Amygdala (tissue), 56 donors: ENCODE measurements at places on chromosomes 1 and 21.
A peak's percentile ranks its signal among the peaks of the same experiment; 100 is the strongest.

GRCh38 chr1:92934395-92935378 is 26.6 kb downstream of the DIPK1A start:
- DNase-seq, result no peak

- DNase-seq, result no peak
Observed at GRCh38 chr1:243477731-243478290, 222.0 kb downstream of the SDCCAG8 start.

DNA sequence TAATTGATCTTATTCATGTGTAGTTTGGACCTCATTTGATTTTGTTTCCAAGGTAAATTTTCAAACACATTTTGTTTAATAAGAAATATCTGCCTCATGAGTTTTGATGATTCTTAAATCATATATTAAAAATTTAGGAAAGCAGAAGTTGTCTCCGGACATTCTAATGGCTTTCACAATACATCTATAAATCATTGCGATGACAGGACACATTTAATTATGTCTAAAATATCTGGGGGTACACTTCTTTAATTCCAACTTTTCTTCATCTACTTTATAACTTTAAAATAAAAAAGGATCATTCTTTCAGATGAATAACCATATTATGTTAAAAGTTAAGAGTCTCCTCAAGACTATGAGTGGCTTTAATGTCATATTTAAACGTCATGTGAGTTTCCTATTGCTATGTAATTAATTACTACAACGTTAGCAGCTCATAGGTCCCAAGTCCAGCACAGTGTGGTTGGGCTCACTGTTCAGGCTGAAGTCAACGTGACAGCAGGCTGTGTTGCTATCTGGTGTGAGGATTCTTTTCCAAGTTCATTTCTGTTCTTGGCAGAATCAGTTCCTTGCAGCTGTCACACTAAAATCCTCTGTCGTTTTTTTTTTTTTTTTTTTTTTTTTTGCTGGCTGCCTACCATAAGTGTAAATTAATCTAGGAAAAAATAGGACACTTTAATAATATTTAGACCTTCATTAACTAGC is 893.5 kb downstream of the LTN1 start:
- DNase-seq, result no peak

GRCh38 chr1:29454616-29455380 is 218.5 kb downstream of the PTPRU start:
- DNase-seq, result no peak

- no peak for DNase-seq
Observed at GRCh38 chr1:54683453-54683852, 32.2 kb upstream of the TTC4 start.

DNA sequence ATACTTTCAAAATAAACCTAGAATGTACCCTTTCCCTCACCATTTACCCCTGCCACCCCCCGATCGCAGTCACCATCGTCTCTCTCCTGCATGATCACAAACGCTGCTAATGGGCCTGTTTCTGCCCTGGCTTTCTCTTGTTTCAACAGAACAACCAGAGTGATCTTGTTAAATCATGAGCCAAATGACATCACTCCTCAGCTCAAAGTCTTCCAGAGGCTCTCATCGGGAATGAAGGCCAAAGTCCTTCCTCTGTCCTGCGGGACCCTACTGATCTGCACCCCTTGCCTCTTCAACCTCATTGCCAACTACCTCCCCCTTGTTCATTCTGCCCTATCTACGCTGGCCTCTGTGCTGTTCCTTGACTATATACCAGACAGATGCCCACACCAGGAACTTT is 39.4 kb upstream of the PTGFRN start:
- DNase-seq, result no peak

GRCh38 chr1:244304156-244304555 is 147.6 kb downstream of the ADSS2 start:
- DNase-seq, result no peak

DNA sequence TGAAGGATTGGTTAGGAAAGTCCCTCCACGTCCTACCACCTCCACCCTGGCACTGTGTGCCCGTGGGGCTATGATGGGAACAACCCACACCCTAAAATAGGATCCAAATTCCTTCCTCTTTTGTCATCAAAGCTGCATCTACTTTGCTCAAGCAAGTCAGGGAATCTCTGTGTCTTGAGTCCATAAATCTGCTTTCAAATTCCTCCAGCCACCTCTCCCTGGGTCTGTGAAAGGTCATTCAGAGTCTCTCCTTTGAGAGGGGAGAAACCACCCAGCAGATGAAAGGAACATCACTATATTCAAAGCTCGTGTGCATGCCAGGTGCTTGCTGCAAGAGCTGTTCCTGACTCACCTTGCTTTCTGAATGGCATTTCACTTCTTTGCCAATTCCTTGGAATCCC is 243.6 kb downstream of the TM2D1 start:
- no peak for DNase-seq

GRCh38 chr1:99171184-99171813 is 93.0 kb upstream of the PLPPR4 start:
- no peak for DNase-seq

DNA sequence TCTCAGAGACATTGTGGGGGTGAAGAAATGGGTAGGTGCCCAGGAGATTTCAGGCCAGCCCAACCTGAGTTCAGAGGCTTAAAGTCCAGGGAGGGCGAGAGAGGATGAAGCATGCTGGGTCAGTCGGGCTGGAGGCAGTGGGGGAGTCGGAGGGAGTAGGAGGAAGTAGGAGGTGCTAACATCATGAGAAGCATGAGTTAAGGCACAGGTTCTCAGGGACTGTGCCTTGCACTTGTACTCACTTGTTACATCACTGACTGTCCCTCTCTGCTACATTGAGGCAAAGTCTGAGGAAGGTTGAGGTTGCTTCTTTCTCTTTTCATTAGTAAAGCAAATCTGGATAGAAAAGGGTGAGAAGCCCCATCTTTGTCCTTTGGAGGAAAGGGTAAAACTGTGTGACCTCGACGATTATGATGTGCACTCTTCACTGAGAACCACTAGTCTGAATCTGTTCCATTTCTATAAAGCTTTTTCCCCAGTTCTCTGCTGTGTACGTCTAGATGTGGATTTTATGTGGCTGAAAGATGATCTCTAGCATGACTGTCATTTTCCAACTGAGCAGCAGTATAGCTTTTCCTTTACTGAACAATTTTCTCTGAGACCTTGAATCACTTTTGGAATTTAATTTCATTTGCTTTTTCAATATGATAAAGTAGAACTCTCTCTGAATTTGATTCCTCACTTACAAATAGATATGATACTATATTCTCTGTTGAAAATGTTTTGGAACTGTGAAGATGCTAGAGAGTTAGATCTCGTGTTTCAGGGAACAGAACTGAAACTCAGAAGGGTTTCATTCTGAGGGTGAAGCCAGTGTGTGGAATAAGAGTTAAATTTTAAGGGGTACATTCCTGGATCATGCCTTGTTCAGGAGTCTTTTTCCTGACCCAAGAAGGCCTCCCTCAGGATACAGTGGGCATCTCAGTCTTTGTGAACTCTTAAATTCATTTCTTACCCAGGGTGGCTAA is 94.6 kb downstream of the FGGY start:
- DNase-seq, result no peak

DNA sequence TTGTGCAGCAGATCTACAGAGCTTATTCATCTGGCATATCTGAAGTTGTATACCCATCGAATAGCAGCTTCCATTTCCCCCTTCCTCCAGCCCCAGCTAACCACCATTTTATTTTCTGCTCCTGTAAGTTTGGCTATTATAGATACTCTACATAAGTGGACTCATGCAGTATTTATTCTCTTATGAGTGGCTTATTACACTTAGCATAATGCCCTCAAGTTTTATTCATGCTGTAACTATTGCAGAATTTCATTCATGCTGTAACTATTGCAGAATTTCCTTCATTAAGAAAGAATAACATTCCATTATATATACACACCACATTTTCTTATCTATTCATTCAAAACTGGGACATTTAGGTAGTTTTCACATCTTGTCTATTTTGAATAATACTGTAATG is 30.5 kb upstream of the IFI16 start:
- DNase-seq, result no peak

DNA sequence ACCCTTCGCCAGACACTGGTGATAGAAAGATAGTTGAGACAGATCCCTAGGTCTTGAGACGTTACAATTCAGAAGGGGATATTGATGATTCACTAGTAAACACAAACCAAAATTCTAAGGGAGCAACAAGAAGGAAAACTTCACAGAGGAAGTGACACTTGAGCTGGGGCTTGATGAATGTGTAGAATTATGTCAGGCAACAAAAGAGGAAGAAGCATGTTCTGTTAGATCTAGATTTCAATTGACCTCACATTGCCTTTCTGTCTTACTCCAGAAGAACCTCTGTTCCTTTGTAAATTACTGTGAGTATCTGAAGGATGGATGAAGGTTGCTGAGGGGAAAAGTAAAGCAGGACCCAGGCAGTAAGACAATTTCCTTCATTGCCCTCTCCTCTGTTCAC is 328.2 kb downstream of the KCTD3 start:
- DNase-seq, result no peak

DNA sequence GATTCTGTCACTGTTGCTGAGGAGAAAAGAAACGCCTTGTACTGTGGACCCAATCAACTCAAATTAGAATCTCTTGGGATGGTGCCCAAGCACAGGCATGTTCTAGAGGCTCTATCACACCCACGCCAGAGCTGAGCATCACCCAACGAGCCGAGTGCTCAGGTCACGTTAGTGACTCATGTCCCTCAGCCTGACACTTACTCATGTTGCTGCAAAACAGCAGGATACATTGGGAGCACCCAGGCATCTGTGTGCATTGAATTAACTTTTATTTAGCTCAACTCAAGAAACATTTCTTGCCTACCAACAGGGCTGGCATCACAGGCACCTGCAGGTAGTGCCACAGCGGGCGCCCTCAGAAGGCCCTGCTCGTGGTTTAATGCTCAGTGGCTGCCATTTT is 149.8 kb downstream of the ETS2 start:
- peak; percentile 9 for DNase-seq

DNA sequence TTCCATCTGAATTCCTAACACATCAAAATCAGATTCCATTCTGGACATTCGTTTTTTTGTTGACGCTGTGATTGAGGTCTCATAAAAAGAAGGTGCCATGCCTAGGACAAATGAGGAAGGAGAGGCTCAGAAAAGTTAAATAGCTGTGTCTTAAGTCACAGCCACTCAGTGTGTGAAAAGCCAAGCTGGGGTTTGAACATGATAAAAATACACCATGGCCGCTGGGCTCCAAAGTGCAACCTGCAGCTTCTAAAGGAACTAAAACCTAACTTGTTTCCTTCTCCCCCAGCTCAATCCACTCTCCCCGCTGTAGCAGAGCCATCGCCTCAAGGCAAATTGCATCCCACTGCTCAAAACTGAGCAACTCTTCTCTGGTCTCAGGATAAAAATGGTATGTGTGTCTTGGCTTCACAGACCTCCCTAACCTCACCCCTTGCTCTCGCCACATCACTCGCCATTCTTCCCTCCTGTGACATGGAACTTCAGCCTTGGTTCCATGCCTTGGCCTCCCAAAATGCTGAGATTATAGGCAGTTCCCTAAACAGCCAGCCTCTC is 22.1 kb upstream of the FAM20B start:
- no peak for DNase-seq

GRCh38 chr1:165512816-165513215 is 31.0 kb upstream of the LRRC52 start:
- no peak for DNase-seq

DNA sequence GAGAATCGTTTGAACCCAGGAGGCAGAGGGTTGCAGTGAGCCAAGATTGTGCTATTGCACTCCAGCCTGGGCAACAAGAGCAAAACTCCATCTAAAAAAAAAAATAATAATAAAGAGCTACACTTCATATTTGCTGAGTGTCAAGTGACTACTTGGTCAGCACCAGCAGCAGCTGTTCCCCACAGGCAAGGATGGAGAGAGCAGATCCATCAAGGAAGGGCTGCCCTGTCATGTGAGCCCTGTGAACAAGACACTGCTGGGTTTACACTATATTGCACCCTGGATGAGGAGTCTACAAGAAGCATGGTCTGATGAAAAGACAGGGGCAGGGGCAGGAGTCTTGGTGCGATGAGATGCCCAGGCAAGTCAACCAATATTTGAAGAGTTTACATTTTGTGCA is 3.6 kb downstream of the CTNNBIP1 start:
- DNase-seq, result no peak

GRCh38 chr1:152718238-152718637 is 10.3 kb downstream of the LCE4A start:
- no peak for DNase-seq

- no peak for DNase-seq
Observed at GRCh38 chr21:38434913-38435533, 63.3 kb downstream of the ERG start.

GRCh38 chr1:19163261-19163660 is 46.8 kb downstream of the UBR4 start:
- DNase-seq, result no peak

- peak; percentile 52 for DNase-seq
Observed at GRCh38 chr1:27536767-27537166, 46.8 kb upstream of the WASF2 start.

- no peak for DNase-seq
Observed at GRCh38 chr21:44734026-44734745, 22.8 kb upstream of the TSPEAR start.

GRCh38 chr1:9942399-9942938 is 722 bp downstream of the LZIC start:
- no peak for DNase-seq

DNA sequence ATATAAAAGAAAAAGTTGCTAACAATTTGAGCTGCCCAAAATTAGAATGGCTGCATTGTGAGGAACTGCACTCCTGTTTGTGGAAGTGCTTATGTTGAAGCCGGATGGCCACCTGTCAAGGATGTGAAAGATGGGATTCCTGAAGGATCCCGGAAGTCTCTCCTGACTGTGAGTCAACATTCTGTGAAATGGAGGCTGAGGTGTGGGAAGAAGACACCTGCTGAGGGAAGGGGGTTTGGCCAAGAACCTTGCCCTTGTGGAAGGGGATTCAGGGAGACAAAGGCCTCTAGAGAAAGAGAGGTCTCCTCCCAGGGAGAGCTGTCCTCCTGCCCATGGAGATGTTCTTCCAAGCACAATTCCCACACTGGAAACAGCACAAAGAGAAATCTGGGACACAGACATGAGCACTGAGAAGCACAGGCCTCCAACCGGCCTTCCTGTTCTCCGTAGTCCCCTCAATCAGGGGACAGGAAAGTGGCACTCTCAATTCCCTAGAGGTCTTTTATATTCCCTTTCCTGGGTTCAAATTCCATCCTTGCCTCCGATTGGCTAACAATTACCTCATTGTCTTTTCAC is 70.5 kb downstream of the CD2 start:
- no peak for DNase-seq

GRCh38 chr1:159279773-159280172 is 22.4 kb upstream of the FCER1A start:
- no peak for DNase-seq

DNA sequence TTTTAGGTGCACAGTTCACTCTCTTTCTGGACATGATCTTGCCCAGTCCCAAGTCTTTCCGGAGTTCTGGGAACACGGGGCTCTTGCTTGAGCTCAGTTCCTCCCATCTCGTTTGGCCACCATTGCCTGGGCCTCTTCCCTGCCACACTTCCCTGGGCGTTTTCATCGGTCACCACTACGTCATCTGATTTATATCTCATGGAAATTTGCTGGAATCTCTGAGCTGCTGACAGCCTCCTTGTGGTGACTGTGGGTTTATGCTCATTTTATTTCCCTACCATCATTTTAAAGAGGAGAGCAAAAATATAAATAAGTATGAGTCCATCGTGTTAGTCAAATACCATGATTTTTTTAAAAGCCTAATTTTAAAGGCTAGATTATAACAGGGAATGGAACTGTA is 449.1 kb upstream of the KAZN start:
- no peak for DNase-seq
